PC-3 (cell line): ENCODE measurements at places on chromosomes 2 and 18. TPM values are rescaled to one million over a fixed set of nuclear protein-coding genes. Genes with fewer than 3 reads are reported as not detected.

Gene SIX3
- 0.07 TPM in 1 of 2 replicates, not detected in the other for total RNA-seq

Gene WDR43
- 89.4 and 134 TPM in 2 replicates for total RNA-seq

GRCh38 chr2:8803658-8804379 is 33.6 kb downstream of the KIDINS220 start:
- DNase-seq = peak; percentile 99

Gene DNAJC5G
- total RNA-seq = not detected in 2 replicates

- peak; percentile 44 for DNase-seq
These were observed 34.8 kb downstream of the HAT1 start for GRCh38 chr2:171957061-171957460.

Gene SP140
- total RNA-seq = 1.7 TPM in 1 of 2 replicates, not detected in the other

DNA sequence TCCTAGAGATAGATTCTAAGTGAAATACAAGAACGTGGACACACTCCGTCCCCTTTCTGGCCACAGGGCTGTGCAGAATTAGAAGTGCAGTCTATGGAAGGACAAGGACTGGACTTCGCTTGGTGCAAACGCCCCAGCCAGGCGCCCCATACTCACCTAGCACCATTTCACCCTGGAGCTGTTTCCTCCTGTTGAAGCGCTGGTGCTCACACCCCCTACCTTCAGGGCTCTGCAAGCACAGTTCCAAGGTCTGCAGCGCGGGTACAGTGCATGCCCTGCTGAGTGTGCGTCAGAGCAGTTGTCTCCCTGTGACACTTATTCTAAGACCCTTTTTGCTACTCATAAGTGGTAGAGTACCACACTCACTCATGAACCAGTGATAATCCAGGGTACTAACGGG is 3.0 kb downstream of the HPCAL1 start:
- peak; percentile 52 for DNase-seq

DNA sequence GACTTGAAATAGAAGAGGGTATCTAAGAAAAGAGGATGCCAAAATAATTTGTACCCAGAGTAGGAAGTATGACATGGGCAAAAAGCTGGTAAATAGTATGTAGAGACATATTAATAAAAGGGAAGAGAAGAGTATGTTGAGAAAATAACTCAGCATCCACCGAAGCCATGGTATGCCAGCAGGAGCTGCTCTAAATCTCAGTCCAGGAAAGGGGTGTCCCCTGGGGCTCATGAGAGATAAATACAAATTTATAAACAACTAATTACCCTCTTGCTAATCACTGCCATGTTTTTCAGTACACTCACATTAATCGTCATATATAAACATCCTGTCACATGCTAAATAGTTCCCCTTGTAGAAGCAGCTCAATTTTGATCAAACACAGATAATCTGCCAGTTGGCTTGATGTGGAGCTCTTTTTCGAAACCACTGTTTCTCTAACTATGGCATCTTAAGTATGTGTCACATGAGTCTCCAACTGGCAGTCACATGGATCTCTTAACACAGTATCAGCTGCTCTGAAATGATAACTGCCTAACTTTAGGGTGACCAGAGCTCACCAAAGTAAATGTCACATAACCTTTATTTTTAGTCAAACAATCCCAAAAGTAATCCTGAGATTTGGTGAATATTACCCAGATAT is 31.9 kb downstream of the EXOC6B start:
- DNase-seq = no peak
